ENCODE measurements at places on chromosomes 13 and 19. TPM values are rescaled to one million over a fixed set of nuclear protein-coding genes. Genes with fewer than 3 reads are reported as not detected.

GRCh38 chr19:11692127-11692790 is 46.5 kb downstream of the ZNF823 start:
- DNase-seq: no peak

- DNase-seq: no peak
Measured at GRCh38 chr13:43353631-43354030, 330.2 kb downstream of the DNAJC15 start.

GRCh38 chr13:27132538-27132937 is 39.1 kb downstream of the USP12 start:
- no peak for DNase-seq

Gene SLC17A7
- 0.67 TPM for total RNA-seq

DNA sequence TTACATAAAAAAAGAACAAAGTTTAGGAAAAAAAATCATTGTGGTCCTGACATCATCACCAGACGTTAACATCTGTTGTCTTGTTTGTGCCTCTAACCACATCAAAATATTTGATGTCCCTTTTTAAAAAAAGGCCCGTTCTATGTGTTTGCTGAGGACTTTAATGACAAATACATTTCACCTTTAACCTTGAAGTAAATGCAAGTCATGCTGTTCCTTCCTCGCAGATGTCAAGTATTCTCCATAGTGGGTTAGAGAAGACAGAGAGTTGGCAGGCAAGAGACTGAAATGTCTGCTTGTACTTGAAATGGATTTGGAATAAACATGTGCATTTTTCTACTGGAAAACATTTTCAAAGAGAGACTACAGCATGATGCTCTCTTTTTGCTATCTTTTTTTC is 134.9 kb downstream of the FGF9 start:
- DNase-seq: no peak

GRCh38 chr13:21075011-21075378 is 13.6 kb upstream of the LATS2 start:
- no peak for DNase-seq

GRCh38 chr13:46963904-46964303 is 67.1 kb upstream of the HTR2A start:
- no peak for DNase-seq

Gene IL11
- total RNA-seq: 0.16 TPM

DNA sequence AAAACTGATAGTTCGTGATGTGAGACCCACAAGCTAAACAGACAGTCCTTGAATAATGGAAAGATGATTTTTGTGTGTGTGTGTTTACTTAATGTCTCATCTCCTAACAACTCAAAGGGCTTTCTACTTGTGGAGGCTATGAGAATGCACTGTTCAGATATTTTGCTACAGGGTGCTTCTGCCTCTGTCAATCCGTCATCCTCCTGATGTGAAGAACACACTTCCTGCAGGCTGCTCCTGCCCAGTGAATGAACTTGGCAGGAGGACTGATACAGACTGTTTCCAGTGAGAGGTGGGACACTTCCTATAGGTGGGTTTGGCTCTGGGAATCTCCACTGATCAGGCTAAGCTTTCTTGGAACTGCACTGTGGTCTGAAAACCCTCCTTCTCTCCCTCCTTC is 168.4 kb upstream of the STARD13 start:
- DNase-seq: no peak
